ENCODE measurements at places on chromosomes 1 and 21.

DNA sequence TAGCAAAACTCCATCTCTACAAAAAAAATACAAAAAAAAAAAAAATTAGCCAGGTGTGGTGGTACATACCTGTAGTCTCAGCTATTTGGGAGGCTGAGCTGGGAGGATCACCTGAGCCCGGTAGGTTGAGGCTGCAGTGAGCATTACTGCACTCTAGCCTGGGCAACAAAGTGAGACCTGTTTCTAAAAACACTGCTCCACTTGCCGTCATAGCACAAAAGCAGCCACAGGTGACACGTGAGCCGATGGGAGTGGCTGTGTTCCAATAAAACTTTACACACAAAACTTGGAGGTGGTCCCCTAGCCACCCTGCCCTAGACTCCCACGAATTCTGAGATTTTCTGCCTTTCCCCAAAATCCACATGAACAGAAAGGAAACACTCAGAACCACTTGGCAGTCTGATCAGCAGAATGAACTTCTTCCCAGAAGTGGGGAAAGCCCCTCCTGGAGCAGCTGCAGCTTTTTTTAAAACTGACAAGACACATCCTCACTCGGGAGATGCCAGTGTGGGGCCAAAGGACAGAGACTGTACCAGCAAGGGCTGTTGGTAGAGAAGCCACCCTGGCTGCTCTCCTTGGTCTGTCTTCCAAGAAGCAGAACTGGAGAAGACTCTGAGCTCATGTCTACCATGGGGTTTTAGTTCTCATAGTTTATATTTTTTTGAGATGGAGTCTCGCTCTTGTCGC, 23.3 kb downstream of the PLEKHM2 start:
- DNase-seq, result no peak

DNA sequence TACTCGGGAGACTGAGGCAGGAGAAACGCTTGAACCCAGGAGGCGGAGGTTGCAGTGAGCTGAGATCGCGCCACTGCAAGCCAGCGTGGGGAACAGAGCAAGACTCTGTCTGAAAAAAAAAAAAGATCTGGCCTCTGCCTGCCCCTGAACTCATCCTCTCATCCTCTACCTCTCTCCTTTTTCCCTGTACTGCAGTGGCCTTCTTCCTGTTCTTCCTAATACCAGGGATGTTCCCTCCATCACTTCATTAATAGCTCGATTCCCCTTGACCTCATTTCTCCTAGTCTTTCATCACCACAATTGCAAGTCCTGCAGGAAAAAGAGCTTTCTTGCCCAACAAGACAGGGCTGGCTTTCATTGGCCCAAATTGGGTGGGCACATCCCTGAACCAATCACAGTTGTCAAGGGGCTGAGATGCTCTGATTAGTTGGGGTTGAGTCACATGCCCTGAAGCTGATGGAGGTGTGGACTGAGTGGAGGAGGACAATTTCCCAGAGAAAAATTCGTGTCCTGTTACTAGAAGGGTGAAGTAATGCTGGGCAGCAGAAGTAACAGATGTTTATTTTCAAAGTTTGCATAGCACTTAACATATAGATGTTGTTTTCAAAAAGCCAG, 86.8 kb upstream of the PUM1 start:
- no peak for DNase-seq

- no peak for DNase-seq
These were observed 28.0 kb upstream of the EVA1B start for GRCh38 chr1:36351227-36351977.

DNA sequence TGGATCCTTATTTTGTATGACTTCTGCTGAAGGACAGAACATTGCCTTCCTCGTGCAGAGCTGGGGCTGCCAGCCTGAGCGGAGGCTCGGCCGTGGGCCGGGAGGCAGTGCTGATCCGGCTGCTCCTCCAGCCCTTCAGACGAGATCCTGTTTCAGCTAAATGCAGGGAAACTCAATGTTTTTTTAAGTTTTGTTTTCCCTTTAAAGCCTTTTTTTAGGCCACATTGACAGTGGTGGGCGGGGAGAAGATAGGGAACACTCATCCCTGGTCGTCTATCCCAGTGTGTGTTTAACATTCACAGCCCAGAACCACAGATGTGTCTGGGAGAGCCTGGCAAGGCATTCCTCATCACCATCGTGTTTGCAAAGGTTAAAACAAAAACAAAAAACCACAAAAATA, 27.5 kb upstream of the KDM4A start:
- DNase-seq, result no peak

Measured in stimulated activated CD8-positive, alpha-beta memory T cell treated with anti-CD3 and anti-CD28 coated beads, Interleukin-7, amount 100 ng/mL, for 24 hours (primary cell).